Substantia nigra (tissue), 51 donors: ENCODE measurements at places on chromosomes 2 and 18.

- DNase-seq = peak; percentile 6
Observed at GRCh38 chr2:30026091-30027055, 105.0 kb upstream of the ALK start.

- no peak for DNase-seq
Observed at GRCh38 chr2:10914272-10914693, 2.5 kb downstream of the KCNF1 start.

DNA sequence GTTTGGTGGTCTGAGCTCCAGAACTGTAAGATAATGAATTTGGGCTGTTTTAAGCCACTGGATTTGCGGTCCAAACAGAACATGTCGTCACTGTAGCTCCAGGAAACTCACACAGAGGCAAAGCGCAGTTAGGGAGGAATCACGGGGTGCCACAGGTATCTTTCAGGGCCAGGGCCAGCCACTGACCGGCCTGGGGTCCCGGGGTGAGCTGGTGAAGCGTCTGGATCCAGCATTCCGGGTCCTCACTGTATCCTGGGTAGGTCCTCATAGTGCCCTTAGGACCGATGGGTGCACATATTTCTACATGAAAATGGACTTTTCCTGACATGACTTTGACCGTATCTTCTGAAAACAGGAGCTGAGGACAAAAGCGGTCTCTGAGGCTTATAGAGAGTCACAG lies 196.0 kb upstream of the HDAC4 start:
- DNase-seq = no peak

DNA sequence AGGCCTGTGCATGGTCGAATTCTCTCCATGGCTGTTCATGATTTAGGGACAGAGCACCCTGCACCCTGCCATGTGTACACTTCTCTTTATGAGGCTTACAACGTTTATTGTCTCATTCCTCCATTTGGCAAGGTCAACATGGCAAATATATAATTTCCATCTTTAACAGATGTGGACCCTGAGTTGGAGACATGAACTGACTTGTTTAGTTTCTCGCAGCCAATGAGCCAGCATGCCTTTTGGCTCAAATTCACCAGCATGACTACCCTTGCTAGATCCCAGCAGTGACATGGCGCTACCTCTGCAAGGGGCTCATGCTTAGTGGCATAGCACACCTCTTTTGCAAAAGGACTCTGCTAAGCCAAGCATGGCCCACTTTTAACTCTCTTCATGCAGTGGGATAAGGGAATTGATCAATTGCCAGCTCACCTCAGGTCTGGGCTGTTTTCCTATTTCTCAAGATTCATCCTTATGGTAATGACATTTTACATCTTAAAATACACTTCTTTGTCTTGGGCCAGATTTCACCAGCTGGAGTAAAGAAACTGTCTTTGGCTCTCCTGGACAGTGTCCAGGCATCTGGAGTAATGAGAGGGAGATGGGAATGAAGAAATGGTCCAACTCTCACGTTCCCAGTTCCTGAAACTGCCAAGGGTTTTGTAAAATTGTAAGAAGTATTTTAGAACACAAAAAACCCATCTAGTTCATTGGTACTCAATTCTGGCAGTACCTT lies 159.5 kb downstream of the SETBP1 start:
- no peak for DNase-seq

- no peak for DNase-seq
Observed at GRCh38 chr2:67013821-67014220, 383.3 kb upstream of the ETAA1 start.

DNA sequence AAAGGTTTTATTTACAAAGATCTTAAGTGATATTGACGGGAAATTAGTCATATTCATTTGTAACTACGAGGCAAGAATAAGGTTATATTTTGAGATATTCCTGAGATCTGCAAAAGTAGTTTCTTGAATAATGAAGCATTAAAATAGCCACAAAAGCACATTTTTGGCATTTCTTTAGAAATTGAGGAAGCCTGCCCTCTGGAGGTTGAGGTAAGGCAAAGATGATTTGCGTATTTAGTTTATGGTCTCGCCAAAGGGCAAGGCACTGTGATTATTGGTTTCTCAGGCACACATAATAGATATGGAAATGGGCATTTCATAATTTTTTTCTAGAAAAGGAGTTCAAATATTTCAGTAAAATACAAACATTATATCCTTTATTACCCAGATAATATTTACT lies 143.7 kb upstream of the RPRM start:
- no peak for DNase-seq

- DNase-seq = no peak
Observed at GRCh38 chr18:69495338-69495737, 94.7 kb downstream of the DOK6 start.

GRCh38 chr2:169734169-169734847 lies 676 bp downstream of the KLHL23 start:
- no peak for DNase-seq

GRCh38 chr2:122707224-122707824 lies 951.9 kb downstream of the TSN start:
- DNase-seq = no peak

DNA sequence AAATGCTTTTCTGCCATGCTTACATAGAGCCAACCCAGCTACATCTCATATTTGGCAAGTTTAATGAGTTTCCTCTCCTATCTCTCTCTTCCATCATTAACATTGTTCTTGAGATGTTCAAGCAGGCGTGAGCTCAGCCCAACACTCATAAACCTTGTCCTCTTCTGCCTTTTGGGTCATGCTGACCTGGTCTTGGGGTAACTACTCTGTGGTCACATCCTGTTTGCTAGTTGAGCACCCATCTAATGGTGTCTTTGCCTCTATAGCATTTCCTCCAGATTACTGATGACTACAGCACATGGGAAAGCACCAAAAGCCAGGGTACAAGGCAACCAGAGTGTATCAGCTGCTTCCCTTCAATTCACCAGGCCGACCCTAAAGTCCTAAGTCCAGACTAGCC lies 366.9 kb upstream of the HNRNPA3 start:
- DNase-seq = no peak

- no peak for DNase-seq
Observed at GRCh38 chr18:26555804-26556553, 7.6 kb upstream of the KCTD1 start.

DNA sequence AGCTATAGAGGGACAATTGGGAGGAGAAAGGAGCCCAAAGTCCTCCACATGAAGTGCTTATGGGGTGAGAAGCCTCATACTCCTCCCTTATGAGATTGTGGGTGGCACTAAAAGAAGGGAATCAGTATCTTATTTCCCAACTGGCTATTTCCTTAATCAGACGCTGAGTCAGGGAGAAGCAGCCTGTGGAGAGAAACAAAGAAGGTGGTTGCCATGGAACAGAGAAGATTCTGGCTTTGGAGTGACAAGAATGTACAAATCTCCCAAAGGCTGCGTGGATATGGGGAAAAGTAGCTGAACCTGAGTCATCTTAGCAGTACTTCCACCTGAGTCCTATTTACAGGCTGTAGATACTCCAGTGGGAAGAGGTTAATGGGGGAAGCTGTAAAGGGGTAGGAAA lies 115.8 kb upstream of the CWC22 start:
- DNase-seq = no peak

DNA sequence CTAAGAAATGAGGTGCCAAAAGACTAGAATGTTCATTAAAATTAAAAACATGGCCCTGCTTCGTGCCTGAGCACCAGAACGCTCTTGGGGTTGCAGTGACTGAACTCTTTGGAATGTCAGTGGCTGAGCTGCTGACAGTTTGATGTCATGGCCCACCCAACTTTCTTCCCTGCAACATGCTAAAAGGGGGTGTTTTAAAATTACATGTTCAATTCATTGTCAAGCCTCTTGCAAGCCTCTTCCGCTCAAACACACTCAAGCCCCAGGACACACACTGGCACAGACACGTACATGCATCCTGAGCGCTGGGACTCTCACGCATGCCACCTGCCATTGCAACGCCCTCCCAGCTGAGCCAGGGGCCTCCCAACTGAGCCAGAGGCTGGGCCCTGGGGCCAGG lies 12.6 kb downstream of the RUFY4 start:
- DNase-seq = no peak

- DNase-seq = no peak
Observed at GRCh38 chr2:30323499-30323898, 92.2 kb downstream of the LBH start.

GRCh38 chr2:211836409-211836808 lies 702.2 kb downstream of the ERBB4 start:
- no peak for DNase-seq

- no peak for DNase-seq
Observed at GRCh38 chr2:175143191-175143590, 24.8 kb downstream of the ATF2 start.

GRCh38 chr2:98357849-98358248 lies 11.6 kb downstream of the CNGA3 start:
- DNase-seq = no peak

DNA sequence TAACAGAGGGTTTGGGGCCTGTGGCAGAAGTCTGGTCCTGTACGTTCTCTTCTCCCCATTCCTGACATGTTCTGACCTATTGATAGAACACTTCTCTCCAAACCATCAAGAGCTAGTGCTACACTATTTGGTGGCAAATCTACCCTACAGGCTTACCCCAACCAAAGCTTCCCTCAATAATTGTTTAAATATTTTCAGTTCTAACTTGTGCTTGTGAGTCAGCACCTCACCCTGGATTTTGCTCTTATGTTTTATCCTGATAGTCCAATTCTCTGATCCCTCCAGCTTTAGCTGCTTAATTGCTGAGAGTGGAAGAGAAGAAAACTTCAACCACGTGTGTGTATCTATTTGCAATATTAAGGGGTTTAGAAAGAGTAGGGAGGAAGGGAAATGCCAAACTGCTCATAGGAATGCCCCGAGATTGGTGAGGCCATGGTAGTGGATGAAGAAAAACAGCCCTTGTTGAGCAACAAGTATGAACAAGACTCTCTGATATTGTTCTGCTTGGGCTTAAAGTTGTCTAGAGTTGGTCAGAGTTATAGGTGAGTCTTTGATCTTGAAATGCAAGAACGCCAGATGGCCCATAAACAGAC lies 67.8 kb upstream of the PARD3B start:
- no peak for DNase-seq

- DNase-seq = no peak
Observed at GRCh38 chr2:215825707-215826106, 187.6 kb downstream of the MREG start.

GRCh38 chr2:19868701-19869580 lies 32.8 kb downstream of the TTC32 start:
- no peak for DNase-seq

GRCh38 chr2:7281231-7282201 lies 364.3 kb downstream of the RNF144A start:
- DNase-seq = no peak

- DNase-seq = no peak
Observed at GRCh38 chr18:79899609-79900445, 51.6 kb downstream of the SLC66A2 start.

GRCh38 chr18:76121011-76121410 lies 374.0 kb downstream of the ZNF516 start:
- no peak for DNase-seq

DNA sequence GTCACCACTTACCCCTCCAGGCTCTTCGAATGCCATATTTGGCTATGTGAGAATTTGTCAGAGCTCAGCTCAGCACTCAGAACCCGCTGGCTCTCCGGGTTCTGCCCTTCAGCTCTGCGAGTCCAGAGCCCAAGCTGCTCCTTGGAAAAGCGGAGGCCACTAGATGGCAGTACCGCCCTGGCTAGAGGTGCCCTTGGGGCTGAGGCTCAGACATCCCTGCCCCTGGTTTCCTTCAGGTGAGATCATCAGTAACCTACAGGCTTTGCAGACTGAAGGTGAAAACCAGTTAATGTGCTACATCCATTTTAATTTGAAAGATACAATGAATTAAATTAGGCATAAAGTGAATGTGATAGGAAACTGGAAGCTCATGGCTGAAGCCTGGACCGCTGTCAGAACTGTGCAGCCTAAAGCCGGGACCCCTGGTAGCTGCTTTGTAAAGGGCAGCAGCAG lies 285.6 kb downstream of the AGAP1 start:
- peak; percentile 15 for DNase-seq

DNA sequence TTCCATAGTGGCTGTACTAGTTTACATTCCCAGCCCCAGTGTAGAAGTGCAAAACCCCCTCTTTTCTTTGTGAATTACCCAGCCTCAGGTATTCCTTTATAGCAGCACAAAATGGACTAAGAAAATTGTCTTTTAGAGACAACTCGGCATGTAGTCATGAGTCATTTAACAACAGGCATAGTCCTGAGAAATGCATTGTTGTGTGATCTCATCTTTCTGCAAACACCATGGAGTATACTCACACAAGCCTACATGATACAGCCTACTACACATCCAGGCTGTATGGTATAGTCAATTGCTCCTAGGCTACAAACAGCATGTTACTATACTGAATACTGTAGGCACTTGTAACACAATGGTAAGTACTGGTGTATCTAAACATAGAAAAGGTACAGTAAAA lies 44.4 kb upstream of the MBP start:
- DNase-seq = no peak

- DNase-seq = no peak
Observed at GRCh38 chr2:217900010-217900779, 102.6 kb downstream of the TNS1 start.

- no peak for DNase-seq
Observed at GRCh38 chr2:135831180-135831812, 5.7 kb downstream of the LCT start.

GRCh38 chr2:173150087-173150486 lies 74.4 kb downstream of the MAP3K20 start:
- DNase-seq = no peak

- no peak for DNase-seq
Observed at GRCh38 chr2:42348113-42348805, 12.8 kb downstream of the COX7A2L start.

DNA sequence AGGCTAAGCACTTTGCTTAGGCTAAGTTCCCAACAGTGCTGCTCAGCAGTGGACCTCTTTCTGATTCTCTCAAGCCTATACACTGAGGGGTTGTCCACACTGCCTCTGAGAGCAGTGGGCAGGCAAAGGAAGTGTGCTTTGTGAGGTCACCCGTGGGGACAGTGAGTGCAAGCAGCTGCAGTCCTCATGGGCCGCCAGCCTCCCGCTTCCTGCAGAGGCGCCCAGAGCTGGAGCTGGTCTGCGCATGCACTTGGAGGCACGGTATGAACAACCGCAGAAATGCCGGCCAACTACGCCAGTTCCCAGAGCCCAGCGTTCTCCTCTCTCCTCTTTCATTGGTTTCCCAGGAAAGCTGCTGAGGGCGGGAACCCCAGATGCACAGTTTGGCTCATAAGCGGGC lies 149.5 kb upstream of the DLX2 start:
- no peak for DNase-seq

DNA sequence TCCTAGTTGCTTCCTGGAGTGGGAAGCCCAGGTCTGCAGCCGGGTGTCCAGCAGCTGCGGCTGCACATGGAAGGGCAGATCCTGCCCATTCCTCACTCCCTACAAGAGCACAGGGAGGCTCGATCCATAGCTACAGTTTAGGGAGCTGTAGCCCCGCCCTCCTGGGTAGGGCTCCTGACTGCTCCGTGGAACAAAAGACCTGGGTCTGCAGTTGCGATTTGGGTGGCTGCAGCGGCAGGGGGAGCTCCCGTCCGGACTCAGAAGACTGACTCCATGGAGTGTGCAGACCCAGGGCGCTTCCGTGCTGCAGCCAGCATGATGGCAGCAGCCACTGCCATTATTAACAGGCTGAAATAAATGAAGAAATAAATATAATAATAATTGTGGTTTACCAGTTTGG lies 157.3 kb downstream of the CTNNA2 start:
- no peak for DNase-seq

- DNase-seq = no peak
Observed at GRCh38 chr2:240240017-240240734, 99.7 kb upstream of the OTOS start.
